ENCODE measurements at places on chromosomes 2 and 18. TPM values are rescaled to one million over a fixed set of nuclear protein-coding genes. Genes with fewer than 3 reads are reported as not detected.

DNA sequence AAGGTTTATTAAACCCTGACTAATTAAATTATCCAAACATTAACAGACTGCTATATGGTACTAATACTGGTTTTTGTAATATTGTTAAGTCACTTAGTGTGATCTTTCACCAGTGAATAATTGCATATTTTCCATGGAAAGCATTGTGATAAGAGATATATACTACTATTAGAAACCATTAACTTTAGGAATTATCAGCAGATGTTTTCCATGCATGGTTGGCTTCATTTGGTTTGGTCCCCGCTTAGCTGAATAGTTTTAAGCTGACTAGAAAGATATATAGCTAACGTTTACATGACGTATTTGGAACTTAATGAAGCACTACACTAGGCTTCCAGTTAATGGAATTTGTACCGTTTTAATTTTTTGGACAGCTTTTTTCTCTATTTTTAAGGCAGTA is 37.9 kb downstream of the LCLAT1 start:
- no peak for DNase-seq

ST8SIA5 gene
- 0.27 TPM for polyA plus RNA-seq

PDE11A gene
- 0.28 TPM for polyA plus RNA-seq

DNA sequence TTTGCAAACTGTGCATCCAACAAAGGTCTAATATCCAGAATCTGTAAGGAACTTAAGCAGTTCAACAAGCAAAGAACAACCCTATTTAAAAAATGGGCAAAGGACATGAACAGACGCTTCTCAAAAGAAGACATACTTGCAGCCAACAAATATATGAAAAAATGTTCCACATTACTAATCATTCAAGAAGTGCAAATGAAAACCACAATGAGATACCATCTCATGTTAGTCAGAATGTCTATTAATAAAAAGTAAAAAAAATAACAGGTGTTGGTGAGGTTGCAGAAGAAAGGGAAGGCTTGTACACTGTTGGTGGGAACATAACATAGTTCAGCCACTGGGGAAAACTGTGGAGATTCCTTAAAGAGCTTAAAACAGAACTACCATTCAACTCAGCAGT is 126.2 kb downstream of the NAT8 start:
- no peak for DNase-seq

GRCh38 chr2:60125611-60126426 is 427.6 kb downstream of the BCL11A start:
- no peak for DNase-seq

All from pancreas (tissue), 10 donors.